Stimulated activated naive CD4-positive, alpha-beta T cell treated with Interleukin-2 at 50 U/mL for 16 hours (primary cell): ENCODE measurements at places on chromosomes 2 and 18.

- DNase-seq, result no peak
These were observed 1.3 kb upstream of the USP34 start for GRCh38 chr2:61471905-61472805.

DNA sequence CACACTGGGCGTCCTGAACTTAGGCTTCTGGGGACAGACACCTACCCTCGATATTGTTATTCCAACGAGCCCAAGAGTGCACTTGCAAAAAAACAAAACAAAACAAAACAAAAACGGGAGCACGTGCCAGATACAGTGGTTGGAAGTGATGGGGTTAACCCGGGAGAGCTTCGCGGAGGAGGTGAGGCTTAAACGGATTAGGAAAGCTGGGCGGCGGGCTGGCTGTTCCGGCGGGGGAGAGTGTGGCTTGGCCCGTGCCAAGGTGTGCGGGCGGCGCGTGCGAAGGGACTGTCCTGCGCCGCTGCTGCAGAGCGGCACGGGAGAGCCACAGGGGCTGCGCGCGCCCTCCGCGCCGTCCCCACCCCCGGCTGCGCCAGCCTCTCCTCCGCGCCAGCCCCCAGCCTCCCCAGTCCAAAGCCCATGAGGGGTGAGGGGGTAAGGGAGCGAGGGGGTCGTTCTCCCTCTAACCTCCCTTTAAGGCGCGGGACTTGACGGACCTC lies 1.5 kb upstream of the SLC30A3 start:
- DNase-seq, result no peak

DNA sequence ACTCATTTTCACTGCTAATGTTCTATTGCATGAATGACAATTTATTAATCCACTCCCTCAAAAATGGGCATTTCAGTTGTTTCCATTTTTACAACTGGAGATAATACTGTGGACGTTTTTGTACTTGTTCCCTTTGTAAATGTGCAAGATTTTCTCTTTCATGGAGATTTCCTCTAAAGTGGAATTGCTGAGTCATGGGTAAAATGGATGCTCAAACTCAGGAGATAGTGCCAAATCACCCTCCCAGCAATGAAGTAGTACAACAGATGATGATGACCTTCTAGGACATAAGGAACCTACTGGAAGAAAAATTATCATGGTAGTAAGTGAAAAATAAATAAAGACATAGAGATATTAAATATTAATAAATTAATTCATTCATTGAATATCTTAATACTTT lies 460.8 kb upstream of the CHST9 start:
- DNase-seq, result no peak

- no peak for DNase-seq
These were observed 75.1 kb downstream of the C1QL2 start for GRCh38 chr2:119083416-119083815.

- DNase-seq, result no peak
These were observed 34.2 kb downstream of the ABCA12 start for GRCh38 chr2:215104226-215104625.

DNA sequence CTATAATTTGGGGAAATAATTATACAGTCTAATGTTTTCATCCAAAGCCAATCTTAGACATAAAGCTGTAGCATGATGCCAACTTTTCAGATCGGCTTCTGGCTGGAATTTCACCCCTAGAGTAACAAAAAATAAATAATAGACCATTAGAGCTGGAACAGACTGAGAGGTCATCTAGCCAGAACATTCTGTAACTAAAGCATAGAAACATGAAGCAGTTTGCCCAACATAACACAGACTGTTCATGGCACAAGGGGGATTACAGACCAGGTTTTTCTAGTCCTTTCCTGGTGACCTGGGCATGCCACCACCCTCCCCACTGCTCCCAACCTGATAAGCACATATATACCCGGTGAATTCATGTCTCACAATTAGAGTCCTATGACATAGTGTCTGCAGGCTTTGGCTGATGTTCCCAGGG lies 116.4 kb upstream of the PPP1CB start:
- DNase-seq, result no peak

- DNase-seq, result no peak
These were observed 394.7 kb upstream of the ZNF804A start for GRCh38 chr2:184203661-184204060.

DNA sequence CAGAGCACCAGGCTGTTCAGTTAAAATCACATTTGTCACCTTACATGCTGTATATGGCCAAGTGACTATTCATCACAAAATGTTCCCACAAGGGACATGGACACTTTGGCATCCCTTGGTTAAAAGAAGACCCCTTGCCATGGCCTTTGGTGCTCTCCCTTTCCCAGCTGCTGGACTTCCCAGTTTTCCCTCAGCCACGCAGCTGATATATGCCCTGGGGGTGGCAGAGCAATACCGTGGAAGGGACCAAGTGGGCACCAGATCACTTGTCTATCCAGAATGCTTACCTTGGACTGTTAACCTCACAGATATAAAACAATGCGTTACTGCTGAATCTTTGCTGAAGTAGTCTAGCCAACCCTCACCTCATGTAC lies 35.3 kb downstream of the PAIP2B start:
- DNase-seq, result no peak

DNA sequence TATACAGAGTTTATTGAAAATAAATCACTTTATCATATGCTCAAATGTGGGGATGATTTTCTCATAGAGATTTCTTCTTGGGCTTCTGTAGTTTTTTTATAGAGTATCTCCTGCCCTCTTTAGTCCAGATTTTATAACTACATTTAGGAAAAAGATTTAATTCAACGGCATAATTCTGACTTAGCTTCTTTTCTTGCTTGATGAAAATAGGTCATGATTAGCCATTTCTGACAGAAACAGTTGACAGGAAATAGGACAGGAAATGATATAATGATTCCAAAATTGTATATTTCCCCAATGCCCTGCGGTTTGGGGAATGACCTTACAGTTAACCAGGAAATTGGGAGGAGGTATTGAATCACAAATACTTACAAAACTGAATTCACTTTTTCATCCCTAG lies 1531.9 kb upstream of the ACVR2A start:
- DNase-seq, result no peak

DNA sequence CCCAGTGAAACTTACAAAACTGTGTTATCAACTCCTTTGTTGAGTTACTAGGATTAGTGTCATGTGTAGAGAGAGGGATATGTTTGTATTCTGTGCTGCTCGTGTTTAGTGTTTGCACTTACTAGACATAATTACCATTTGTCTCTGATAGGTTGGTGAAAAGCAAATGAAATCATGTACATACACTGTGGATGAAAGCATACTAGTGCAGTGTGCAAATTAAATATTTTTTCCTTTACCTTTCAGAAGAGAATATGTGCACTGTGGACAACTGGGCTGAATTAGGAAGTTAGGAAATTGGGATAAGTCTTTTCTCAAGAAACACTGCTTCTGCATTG lies 1.2 kb downstream of the KIAA1328 start:
- no peak for DNase-seq

DNA sequence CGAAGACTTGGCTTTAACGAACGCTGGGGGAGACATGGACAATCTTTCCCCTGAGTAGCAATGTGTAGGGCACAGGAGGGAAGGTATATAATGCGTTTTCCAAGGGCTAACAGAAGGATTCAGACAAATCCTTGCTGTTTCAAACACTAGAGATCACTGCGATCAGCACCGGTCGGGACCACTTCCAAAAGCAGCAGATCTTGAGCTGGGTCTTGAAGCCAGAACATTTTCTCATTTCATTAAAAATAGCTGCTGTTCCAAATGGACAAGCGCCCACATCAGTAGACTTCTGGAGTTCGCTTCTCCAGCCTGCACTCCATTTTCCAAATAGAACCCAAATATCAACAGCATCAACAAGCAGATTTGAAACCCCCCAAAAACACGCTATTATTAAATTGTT lies 65.1 kb upstream of the MAPRE2 start:
- DNase-seq, result no peak

DNA sequence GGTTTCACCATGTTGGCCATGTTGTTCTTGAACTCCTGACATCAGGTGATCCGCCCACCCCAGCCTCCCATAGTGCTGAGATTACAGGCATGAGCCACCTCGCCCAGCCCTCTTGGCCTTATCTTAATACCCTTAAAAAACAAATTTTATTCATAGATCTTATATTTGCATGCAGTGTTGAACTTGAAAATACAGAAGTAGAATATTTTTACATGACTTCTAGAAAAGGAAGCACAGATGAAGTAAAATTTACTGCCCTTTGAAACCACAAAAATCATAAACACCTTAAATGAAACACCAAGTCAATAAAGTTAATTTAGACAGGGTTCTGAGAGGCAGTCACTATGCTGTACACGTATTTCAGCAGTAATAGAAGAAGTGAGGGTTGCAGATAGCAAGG lies 145.7 kb downstream of the CERS6 start:
- DNase-seq, result no peak

GRCh38 chr2:99726691-99727090 lies 236.9 kb upstream of the REV1 start:
- no peak for DNase-seq

DNA sequence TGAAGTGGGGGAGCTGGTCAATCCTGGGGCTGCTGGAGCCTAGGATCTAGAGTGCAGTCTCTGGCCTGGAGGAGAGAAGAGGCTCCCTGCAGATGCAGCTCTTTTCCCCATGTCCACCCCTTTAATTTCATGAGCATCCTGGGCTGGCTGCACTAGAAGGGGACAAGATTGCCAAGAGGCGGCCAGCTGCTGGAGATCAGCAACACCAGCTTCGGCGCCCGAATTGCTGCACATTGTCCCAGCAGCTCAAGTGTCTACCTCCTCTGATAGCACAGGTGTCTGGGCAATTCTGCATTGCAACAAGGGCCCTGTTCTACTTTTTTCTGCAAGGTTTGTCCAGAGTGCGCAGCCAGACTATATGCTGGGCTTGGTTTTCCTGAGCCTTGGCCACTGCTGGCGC lies 125.7 kb downstream of the AGAP1 start:
- DNase-seq, result no peak

DNA sequence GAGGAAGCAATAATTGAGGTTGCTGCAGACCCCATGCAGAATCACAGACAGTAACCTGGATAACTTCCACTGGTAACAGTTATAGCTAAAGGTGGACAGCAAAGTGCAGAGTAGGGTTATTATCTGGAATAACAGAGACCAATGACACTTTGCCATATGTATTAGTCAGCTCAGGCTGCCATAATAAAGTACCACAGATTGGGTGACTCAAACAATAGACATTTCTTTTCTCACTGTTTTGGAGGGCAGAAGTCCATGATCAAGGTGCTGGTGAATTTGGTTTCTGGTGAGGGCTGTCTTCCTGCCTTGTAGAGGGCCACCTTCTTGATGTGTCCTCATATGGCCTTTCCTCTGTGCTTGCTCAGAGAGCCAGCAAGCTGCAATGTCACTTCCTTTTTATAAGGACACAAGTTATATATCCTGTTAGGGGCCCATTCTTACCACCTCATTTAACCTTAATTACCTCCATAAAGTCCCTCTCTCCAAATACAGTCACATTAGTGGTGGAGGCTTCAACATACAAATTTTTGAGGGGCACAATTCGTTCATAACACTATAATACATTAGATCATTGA lies 191.0 kb upstream of the LRP1B start:
- DNase-seq, result no peak

GRCh38 chr2:106176446-106177099 lies 17.5 kb downstream of the UXS1 start:
- no peak for DNase-seq

- no peak for DNase-seq
These were observed 16.1 kb downstream of the CCDC178 start for GRCh38 chr18:33424266-33424946.

DNA sequence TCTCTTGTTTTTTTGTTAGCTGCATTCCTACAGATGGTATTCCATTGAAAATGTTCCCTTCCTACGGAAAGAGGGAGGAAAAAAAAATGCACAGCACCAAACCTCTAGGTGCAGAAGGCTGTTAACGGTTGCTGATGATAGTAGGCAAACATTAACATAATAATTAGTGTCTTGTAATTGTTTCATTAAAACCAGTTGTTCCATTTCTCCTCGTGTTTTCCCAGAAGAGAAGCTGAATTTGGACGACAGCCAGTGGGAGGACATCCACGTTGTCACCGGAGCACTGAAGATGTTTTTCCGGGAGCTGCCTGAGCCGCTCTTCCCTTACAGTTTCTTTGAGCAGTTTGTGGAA lies 494.7 kb downstream of the ARHGAP15 start:
- DNase-seq, result no peak

GRCh38 chr2:219010162-219010756 lies 17.0 kb upstream of the CRYBA2 start:
- no peak for DNase-seq

GRCh38 chr2:186772579-186772978 lies 76.4 kb downstream of the ZSWIM2 start:
- DNase-seq, result no peak

- no peak for DNase-seq
These were observed 50.5 kb upstream of the TUBA3D start for GRCh38 chr2:131425231-131425941.

GRCh38 chr2:131076707-131077106 lies 16.6 kb downstream of the FAM168B start:
- no peak for DNase-seq

DNA sequence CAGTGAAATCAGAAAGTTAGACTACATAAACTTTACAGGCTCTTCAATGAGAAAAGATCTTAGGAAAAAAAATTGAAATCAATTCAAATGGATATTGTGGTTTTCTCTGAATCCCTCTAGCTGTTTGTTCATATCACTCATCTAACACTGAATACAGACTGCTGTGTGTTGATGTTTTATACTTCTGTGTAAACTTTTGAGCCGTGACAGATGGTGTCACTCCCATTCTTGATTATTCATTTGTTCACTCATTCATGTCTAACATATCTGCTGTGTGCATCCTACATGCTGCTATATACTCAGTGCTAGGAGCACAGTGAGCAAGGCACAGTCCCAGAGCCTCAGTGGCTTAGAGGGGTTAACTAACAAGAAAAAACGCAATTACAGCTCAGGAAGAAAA lies 12.6 kb downstream of the KLHL23 start:
- no peak for DNase-seq

DNA sequence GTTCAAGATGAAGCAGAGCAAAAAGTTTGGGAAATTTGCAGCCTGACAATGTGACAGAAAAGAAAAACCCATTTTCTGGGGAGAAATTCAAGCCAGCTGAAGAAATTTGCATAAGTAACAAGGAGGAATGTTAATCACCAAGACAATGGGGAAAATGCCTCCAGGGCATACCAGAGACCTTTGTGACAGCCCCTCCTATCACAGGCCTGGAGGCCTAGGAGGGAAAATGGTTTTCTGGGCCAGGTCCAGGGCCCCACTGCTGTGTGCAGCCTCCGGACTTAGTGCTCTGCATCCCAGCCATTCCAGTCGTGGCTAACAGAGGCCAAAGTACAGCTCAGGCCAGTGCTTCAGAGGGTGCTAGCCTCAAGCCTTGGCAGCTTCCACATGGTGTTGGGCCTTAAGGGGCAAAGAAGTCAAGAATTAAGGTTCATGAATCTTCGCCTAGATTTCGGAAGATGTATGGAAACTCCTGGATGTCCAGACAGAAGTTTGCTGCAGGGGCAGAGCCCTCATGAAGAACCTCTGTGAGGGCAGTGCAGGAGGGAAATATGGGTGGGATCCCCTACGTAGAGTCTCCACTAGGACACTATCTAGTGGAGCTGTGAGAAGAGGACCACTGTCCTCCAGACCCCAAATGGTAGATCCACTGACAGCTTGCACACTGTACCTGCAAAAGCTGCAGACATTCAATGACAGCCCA lies 314.1 kb upstream of the TRIB2 start:
- DNase-seq, result no peak
